Fibroblast of skin of right quadriceps (primary cell): ENCODE measurements at places on chromosomes 13 and 19.
A peak's percentile ranks its signal among the peaks of the same experiment; 100 is the strongest.

DNA sequence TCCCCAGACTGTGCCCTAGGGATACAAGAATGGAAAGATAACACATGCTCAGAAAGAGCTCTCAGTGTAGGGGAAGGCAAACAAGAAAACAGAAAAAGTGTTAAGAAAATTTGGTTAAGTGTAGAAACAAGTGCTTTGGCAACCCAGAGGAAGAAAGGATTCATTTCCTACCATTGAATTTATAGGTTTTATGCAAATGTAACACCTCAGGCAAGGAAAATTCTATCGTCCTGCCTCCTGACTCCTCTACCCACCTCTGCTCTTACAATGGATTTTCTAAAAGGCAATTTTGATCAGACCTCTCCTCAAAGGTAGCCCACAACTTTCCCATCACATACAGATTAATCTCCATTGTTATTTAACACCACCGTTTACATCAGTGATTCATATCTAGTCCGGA is 298.7 kb downstream of the RFC3 start:
- no peak for DNase-seq

DNA sequence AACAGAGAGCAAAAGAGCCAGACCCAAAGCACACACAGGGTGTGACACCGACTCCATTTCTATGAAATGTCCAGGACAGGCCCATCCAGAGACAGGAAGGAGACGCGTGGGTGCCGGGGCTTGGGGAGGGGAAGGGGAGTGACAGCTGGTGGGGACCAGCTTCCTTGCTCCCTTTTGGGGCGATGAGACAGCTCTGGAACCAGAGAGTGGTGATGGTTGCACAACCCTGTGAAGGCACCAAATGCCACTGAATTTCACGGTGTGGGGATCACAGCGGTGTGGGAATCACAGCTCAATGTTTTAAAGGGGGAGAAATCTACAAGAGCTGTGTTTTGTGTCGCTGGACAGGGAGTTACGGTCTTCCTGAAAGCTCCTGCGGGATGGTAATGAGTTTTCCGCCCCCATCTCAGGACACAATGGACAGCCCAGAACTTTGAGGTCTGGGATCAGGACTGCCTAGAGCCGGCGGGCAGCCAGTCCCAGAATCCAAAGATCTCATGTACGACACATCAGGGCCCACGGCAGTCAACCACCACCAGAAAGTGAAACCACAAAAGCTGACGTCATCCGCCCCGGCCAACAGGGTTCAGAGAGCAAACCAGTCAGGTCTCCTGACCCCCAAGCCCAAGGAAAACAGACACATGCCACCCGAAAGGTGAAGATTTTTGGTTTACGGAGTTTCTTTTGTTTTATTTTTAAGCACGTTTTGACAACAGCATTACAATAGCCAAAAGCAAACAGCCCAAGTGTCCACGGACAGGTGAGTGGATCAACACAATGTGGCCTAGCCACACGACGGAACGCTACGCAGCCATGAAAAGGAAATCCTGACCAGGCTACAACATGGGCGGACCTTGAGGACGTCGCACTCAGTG is 7.3 kb downstream of the SGTA start:
- no peak for DNase-seq

- DNase-seq: no peak
Measured at GRCh38 chr19:28210886-28211285, 1002.1 kb downstream of the UQCRFS1 start.

DNA sequence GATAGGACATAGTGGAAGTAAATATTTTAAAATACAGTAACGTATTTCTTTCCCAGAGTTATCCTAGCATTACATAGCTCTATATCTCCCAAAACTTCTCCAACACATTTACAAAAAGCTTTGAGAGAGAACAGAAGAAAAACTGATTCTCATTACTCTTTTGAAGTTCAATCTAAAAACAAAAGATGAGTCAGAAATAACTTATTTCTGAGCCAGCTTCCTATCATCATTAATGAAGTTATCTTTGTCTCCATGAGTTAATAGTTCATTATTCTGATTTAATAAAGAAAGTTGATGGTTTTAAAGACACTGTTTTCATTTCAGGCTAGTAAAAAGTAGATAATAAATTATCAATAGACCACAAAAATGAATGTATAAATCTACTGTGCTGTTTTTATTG is 446.7 kb upstream of the SPRY2 start:
- no peak for DNase-seq

DNA sequence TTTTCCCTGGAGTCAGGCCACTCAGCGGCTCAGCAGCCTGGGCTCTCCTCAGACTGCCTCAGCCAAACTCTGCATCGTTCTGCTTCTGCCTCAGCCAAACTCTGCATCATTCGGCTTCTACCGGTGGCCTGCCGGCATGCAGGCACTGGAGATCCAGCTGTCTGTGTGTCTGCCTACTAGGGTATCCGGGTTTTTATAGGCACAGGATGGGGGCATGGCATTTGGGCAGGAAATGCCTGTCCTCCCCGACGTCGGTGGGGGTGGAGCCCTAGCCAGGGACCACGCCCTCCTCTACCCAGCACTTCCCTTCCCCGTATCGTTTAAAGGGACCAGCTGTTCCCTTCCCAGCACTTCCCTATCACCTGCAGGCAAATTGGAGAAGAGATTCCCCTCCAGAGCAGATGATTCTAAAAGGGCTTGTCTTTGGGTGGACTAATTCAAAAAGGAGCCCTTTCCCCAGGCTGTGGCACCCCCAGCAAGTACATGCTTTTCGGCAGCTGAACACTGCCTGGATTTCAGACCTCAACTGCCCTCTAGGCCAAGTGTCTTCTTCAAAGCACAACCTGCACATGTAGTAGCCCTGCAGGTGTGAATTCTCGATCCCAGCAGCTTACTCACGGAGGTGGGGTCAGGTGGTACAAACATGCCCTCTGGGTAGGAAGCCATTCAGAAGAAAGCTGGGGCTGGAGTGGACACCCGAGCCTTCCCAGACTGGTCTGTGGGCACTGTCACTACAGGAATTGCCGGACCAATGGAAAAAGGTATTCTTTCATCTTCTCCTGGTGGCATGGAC is 25.4 kb upstream of the GPR12 start:
- peak; percentile 2 for DNase-seq

DNA sequence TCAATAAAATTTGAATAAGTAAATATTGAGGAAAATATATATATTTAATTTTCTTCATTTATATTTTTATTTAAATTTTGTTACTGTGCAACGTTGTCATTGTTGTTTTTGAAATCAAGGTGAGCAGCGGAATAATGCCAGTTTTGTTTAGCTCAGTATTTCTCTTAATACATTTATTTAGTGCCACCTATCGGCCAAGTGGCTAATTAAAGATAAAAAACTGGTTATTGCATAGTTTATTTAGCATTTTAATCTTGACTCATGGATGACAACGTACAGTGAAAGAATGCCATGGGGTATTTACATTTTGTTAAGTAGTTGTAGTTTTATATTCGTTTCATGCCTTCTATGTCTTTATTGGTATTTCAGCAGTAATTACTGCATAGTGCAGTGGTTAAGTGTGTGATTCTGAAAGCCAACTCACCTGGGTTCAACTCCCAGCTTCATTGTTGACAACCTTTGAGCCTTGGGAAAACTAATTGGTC is 265.9 kb downstream of the MYO16 start:
- DNase-seq: peak; percentile 58

- DNase-seq: no peak
Measured at GRCh38 chr13:44732503-44733098, 156.5 kb upstream of the TSC22D1 start.

DNA sequence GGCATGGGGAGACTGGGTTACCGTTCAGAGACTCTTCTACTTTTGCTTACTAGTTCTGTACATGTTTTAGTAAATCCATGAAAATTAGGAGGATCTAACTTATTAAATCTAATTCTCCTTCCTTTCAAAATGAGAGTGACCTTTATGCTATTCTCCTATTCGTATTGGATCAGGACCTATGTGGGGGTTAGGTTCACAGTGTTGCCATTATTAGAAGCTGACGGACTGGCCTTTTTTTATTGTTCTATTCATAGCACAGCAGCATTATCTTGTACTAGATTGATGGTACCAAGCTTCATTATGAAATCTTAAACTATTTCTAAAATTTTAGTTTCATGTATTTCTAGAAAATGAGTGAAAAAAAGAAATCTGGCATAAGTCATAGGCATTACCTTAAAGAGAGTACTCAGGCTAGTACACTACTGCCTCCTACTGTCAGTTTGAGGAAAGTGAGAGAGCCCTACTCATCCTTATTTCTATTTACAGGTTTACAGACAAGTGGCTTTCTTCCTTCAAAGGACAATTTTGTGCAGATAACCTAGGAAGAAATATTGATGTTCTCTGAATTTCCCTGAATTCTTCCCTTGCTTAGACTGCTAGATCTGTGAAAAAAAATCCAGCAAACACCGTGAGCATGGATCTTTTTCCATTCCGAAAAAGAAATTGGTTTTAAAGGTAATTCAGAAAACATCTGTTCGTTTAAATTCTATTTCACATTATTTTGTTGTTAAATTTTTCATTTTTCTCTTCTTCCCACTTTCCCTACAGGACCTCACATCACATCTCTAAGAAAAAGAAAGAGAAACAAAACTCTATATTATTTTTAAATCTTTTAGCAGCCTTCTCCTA is 485.5 kb downstream of the DIAPH3 start:
- DNase-seq: peak; percentile 54

DNA sequence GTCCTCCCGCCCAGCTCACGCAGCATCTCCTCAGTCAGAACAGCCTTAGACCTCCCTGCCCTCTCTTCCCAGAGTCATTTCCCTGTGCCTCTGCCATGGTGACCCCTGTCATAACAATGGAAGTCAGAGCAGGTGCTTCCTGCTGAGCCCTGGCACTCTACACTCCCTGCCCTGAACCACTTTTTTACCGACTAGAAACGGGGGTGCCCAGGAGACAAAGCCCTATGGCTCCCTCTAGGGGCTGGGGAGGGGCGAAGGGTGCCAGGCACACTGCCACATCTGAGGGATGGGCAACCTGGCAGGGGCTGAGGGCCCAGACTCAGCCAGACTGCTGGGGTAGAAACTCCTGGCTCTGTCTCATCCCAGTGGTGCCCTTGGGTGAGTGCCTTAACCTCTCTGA is 16.4 kb downstream of the ZNF574 start:
- DNase-seq: no peak

DNA sequence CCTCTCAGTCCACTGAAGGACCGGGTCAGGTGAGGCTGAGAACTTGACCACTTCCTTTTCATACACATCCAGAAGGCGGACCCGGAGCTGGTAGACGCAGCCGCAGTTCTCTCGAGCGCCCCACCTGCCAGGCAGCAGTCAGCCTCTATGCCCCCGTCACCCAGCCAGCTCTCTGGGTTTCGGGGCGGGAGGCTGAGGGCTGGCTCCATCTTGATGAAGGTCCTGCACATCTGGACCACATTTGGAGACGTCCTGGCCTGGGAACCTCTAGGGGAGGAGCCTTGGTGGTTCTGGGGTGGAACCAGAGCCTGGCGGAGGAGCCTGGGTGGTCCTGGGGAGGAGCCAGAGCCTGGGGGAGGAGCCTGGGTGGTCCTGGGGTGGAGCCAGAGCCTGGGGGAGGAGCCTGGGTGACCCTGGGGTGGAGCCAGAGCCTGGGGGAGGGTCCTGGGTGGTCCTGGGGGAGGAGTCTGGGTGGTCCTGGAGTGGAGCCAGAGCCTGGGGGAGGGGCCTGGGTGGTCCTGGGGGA is 14.3 kb downstream of the MRPS12 start:
- DNase-seq: no peak

DNA sequence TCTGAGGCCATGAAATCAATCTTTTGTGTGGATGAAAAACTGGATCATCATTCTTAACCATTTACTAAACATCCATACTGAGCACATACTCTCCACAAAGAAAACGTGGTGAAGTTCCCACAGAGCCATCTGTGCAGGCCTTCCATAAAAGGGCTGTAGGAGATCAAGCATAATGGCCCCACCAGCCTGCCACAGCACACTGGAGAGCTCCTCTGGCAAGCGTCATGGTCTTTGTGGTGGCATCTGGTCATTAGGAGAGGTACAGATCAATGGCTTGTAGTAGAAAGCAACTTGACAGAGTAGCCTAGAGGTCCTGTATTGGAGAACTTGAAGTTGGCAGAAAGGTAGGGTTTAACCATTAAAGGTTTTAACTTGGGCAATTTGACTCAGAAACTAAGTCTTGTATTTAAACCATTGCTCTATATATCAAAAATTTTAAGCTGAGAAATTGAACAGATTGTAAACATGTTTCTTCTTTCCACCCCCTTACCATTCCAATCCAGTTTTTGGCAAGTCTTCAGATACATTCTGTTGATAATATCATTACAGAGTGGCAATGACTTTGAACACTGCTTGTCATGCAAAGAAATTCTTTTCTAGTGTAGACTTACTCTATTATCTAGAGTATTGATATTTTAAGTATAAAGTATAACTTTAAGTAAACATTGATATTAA is 128.3 kb downstream of the LMO7 start:
- no peak for DNase-seq

GRCh38 chr13:103282571-103283450 is 216.6 kb upstream of the SLC10A2 start:
- DNase-seq: peak; percentile 89

DNA sequence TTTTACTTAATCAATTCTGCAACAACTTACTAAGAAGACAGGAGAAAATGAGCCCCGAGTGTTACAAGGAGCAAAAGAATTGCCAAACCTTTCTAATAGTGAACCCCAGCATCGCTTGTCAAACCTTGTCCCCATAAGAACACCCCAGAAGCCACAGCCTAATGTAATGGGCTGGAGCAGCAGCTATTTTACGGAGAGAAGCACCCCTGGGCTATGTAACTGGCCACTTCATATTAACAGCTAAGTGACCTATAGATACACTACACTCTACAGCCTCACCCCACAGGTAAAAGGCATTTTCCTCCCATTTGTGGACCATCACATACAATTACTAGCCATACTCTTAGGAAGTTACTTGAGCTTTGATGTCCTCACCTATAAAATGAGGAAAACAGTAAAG is 27.3 kb upstream of the CPB2 start:
- no peak for DNase-seq

- DNase-seq: no peak
Measured at GRCh38 chr13:79780240-79780639, 299.3 kb downstream of the NDFIP2 start.

GRCh38 chr13:49063497-49063896 is 87.8 kb downstream of the FNDC3A start:
- DNase-seq: no peak

- DNase-seq: no peak
Measured at GRCh38 chr19:10773969-10774368, 56.1 kb downstream of the DNM2 start.
